ENCODE measurements at places on chromosomes 7 and 10. TPM values are rescaled to one million over a fixed set of nuclear protein-coding genes. Genes with fewer than 3 reads are reported as not detected.

The IGF2BP3 gene
- total RNA-seq: 0.45 TPM

The BHLHA15 gene
- total RNA-seq: not detected

The KDM7A gene
- total RNA-seq: 16.9 TPM

The SHH gene
- not detected for total RNA-seq

The HOXA10 gene
- total RNA-seq: not detected

The RNF148 gene
- 0.66 TPM for total RNA-seq

The ELOVL3 gene
- not detected for total RNA-seq

The CALCR gene
- not detected for total RNA-seq

All from esophagus muscularis mucosa (tissue), 4 donors.